CD4-positive, CD25-positive, alpha-beta regulatory T cell (primary cell): ENCODE measurements at places on chromosomes 5 and 9. TPM values are rescaled to one million over a fixed set of nuclear protein-coding genes. Genes with fewer than 3 reads are reported as not detected.
A peak's percentile ranks its signal among the peaks of the same experiment; 100 is the strongest.

The FANCG gene
- total RNA-seq: 23.7 TPM

- H3K36me3 ChIP-seq: no peaks in the 10 kb centered on the region
- DNase-seq: no peak
- no peaks in the 10 kb centered on the region for H3K4me1 ChIP-seq
- H3K4me3 ChIP-seq: no peak overlapping the region
These were observed 146.3 kb downstream of the TTC39B start for GRCh38 chr9:15160673-15161072.

DNA sequence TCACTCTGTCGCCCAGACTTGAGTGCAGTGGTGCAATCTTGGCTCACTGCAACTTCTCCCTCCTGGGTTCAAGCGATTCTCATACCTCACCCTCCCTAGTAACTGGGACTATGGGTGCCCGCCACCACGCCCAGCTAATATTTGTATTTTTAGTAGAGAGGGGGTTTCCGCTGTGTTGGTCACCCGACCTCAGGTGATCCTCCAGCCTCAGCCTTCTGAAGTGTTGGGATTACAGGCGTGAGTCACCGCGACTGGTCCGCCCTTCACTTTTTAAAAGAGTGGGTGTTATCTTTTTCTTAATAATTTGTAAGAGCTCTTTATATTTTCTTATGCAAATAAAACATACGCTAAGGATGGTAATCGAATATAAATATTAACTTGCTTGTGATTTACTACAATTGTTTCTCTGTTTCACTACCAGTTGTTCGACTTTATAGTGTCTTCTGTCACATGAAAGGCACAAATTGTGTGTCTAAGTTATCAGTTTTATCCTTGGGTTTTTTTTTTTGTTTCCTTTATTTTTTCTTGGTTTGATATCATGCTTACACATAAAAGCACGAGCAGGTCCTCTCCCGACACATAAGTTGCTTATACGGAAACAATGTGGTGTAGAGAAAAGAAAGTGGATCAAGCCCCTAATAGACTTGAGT is 1.9 kb upstream of the GPBP1 start:
- peak; percentile 45 for DNase-seq
- peak overlapping the region; percentile 92 for H3K4me3 ChIP-seq
- no peaks in the 10 kb centered on the region for H3K36me3 ChIP-seq
- H3K27me3 ChIP-seq: no peaks in the 10 kb centered on the region
- H3K4me1 ChIP-seq: peaks cover 24% of the 10 kb centered on the region

DNA sequence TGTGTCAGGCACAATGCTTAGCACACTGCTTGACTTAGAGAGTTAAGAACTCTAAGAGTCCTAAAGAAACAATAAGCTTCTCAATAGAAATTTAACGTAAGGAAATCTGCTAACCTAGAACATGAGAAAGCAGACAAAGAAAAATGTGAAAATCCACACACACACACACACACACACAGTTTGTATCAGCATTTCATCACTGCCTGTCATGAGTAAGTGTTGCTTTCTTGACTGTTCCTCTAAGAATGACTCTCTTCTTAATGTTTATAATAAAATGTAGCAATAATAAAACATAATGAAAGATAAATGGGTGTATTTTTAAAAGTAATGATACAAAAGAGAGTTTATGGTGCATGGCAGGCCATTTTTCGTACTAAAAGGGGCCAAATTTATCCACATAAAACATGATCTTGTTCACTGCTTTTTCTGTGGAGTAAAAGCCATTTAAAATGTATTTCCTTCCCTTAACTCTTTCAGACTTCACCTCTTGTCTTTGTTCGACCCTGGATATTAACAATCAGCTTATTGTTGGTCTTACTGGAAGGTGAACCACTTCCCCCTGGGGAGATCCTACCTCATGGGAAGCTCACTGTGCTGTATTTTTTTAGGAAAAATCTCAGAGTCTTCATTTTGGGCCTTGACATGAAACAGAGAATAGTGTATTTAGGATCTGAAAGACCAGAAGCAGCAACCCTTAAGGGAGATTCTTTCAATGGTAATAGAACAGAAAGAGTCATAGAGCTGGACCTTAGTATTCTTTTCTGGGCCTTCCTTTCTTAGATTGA is 107.3 kb upstream of the ANKRD55 start:
- no peak for DNase-seq
- H3K27ac ChIP-seq: no peak overlapping the region
- no peaks in the 10 kb centered on the region for H3K36me3 ChIP-seq
- no peaks in the 10 kb centered on the region for H3K4me1 ChIP-seq
- no peaks in the 10 kb centered on the region for H3K27me3 ChIP-seq

- no peak overlapping the region for H3K27ac ChIP-seq
- no peaks in the 10 kb centered on the region for H3K27me3 ChIP-seq
- no peak for DNase-seq
These were observed 372.2 kb downstream of the ZSWIM6 start for GRCh38 chr5:61704289-61704688.

The SCGB3A2 gene
- not detected for total RNA-seq
